ENCODE measurements at places on chromosomes 11 and 22.
A peak's percentile ranks its signal among the peaks of the same experiment; 100 is the strongest.

DNA sequence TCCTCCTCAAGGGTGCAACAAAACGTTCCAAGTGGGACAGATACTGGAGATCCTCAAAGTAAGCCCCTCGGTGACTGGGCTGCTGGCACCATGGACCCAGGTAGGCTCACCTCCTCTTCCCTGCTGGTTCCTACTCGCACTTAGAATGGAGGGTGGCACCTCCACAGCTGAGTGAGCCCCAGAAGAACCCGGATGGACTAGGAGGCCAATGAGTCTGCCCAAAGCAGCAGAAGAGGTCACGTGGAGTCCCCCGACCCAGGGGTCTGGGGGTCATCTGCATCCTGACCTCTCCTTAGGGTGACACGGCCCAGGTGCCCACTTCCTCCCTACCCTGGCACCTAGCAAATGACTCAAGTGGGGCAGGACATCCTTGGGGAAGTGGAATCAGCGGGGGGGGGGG is 4.4 kb downstream of the APOL1 start:
- DNase-seq: no peak

- DNase-seq: no peak
Observed at GRCh38 chr11:122804161-122804560, 34.1 kb upstream of the CRTAM start.

- DNase-seq: peak; percentile 65
Observed at GRCh38 chr22:18110194-18110953, at the start of gene TUBA8. Gene TUBA8, plus strand, starts transcription at chr22:18110809. Its CDS starts 57 bp downstream, at chr22:18110866.

DNA sequence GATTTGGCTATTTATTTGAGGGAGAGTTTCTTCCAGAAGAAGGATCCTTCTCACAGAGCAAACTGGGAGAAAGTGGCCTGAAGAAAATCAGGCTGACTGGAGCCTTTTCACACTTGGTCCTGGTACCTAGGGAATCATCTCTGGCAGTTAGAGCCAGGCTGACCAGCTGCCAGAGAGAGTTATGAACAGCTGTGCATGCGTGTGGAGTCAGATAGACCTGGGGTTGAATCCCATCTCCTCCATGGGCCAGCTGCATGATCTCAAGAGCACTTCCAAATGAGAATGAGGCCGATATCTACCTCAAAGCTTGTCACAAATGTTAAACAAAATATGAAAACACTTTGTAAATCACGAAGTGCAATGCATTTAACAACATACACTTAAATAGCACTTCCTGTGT is 390.0 kb downstream of the TENM4 start:
- DNase-seq: no peak

DNA sequence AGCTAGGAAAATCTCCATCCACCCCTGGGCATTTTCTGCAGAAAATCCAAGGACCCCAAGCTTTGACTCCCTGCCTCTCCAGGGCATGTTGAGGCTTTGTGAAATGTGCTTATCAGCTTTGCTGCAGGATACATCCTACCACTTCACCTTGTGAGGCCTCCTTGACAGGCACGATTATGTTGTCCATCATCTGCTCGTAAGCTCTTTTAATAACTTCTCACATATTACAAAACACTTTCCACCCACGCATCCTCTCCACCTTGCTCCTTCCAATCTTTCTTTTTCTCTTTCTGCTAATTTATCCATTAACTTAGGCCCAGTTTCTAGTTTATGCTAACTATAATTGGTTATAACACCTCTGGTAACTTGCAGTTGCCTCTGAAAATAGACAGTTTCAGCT is 147.0 kb upstream of the MTNR1B start:
- DNase-seq: no peak

DNA sequence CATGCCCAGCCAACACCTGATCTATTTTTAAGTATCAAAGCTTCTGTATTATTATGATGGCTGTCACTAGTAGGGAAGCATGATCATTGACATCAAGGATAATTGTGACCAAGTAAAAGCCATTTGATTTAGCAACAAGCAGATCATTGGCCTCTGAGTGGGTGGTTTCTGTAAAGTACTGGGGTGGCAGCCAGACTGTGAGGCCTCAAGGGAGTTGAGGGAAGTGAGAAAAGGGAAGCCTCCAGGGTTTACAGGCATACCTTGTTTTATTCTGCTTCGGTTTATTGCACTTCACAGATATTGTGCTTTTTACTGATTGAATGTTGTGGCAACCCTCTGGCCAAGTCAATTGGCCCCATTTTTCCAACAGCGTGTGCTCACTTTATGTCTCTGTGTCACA is 60.1 kb downstream of the PRR5L start:
- peak; percentile 38 for DNase-seq

DNA sequence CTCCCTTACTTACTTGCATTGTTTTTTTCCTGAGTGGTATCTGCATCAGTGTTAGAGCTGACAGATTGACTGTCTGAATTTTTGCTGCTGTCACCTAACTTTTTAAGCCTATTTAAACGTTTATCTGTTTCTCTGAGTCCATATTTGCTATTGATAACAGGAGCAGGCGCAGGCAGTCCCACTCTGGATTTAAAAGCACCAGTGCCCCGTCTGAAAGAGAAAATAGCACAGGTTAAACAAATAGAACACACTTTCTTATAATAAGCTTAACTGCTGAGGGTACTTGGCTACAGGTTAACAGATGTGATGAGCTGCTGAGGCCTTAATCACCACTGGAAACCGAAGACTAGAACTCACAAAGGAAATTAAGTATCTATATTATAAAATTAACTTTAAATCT is 45.8 kb upstream of the CHKA start:
- DNase-seq: no peak

- no peak for DNase-seq
Observed at GRCh38 chr11:976431-977160, 50.9 kb downstream of the AP2A2 start.

GRCh38 chr11:113188371-113188834 is 126.0 kb upstream of the TTC12 start:
- no peak for DNase-seq

DNA sequence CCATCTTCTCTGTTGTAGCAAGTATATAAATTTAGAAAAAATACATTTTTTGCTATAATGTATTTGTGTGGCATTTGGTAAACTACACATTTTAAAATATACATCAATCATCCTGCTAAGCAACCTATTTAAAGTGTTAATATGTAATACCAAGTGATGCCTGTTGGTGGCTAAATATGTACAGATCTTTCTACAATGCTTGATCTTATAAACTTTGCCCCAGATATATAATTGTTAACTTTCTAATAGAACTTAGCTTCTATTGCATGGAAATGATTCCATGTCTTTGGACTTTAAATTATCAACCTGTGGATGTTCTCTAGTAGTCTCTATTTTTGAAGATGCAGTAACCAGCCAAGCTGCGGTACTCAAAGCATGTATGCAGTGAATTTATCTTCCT is 1260.4 kb upstream of the RAG2 start:
- DNase-seq: no peak

GRCh38 chr11:74950374-74950969 is 1.4 kb downstream of the SPCS2 start:
- DNase-seq: peak; percentile 25

DNA sequence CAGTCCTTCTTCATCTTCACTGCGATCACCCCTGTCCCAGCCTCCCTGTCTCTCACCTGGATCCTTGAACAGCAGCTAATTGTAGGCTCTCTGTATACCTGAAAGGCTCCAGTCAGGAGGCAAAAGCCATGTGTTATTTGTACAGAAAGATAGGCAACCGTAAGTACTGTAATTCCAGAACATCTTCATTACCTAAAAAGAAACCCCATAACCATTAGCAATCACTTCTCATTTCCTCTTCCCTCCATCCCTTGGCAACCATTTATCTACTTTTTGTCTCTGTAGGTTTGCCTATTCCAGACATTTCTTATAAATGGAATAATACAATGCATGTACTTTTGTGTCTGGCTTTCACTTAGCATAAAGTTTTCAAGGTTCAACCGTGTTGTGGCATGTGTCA is 17.8 kb downstream of the NAGA start:
- DNase-seq: no peak

DNA sequence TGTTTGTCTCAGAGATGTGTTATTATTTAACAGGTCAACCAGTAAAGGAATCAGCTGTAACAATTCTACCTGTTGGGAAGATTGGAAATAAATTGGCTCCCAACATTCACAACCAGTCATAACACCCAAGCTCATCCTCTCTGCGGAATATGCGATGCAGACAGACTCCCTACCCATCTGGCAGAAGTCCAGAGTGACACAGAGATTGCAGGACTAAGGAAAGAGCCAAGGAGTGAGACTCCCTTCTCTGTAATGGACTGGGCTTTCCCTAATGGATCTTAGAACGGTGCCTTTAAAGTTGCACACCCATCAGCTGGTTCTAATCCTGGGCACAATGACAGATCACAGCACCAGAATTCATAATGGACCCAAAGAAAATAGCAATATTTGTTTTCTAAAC is 27.8 kb upstream of the UBASH3B start:
- no peak for DNase-seq

GRCh38 chr22:37561212-37562048 is 1.1 kb downstream of the CDC42EP1 start:
- peak; percentile 89 for DNase-seq

DNA sequence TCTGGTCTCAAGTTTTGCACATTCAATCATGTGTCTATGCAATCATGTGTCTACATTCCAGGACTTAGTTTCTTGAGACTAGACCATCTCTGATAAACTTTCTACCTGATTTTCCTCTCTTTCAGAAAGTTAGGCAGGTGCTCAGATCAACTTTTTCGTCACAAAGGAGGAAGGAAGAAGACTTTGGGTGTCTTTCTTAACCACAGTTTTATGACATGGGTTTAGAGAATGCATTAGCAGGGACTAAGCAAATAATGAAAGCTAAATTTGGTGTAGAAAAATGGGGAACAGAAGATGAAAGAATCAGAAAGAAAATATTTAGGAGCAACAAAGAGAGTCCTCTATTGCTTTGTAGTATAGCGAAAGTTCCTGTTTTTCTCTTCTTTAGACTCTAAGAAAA is 7.7 kb upstream of the GLYATL1B start:
- DNase-seq: no peak

Data from GM13977 (cell line).